Panc1 (cell line): ENCODE measurements at places on chromosomes 1 and 21. TPM values are rescaled to one million over a fixed set of nuclear protein-coding genes. Genes with fewer than 3 reads are reported as not detected.

DNA sequence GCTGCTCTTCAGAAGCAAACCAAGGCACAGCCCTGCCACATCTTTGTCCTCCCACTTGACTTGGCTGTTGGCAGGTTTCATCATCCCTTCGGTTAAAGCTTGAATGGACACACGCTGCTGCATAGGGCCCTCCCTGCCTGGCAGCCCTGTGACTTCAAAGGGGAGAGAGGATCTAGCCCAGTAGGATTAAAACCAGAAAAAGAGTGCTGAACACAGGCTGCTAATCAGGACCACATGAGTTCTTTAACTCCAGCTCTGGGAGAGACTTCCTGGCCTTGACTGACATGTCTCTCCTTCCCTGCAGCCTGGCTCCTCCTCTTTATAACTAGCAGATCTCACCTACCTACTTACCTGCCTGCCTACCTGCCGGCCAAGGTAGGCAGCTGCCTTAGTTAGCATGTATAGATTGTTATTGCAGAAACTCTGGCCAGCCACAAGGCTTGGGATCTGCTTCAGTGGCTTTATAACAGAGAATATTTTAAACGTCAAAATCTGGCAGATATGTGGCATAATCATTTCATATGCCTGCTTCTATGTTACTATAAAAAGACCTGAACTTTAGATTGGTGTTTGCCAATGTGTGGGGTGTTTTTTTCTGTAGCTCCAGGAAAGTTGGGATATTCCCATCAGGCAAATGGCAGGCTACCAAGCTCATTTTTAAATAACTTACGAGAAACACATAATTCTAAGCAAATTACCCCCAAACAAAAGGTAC lies 49.4 kb downstream of the ERG start:
- H3K27ac ChIP-seq, result no peak overlapping the region
- no peaks in the 10 kb centered on the region; the same call in none of the 2 replicates for H3K27me3 ChIP-seq
- H3K4me1 ChIP-seq, result no peaks in the 10 kb centered on the region
- no peaks in the 10 kb centered on the region for H3K36me3 ChIP-seq
- no peak overlapping the region for H3K4me3 ChIP-seq

GRCh38 chr1:58764294-58764978 lies 19.4 kb downstream of the JUN start:
- DNase-seq, result no peak
- H3K4me1 ChIP-seq, result no peaks in the 10 kb centered on the region
- H3K4me3 ChIP-seq, result 0 out of 2 replicates have a peak overlapping the region, but pooled peaks have one; percentile 8
- no peaks in the 10 kb centered on the region for H3K27me3 ChIP-seq
- no peaks in the 10 kb centered on the region for H3K36me3 ChIP-seq

VAV3 gene
- total RNA-seq, result 0.23 TPM

GRCh38 chr1:215004121-215004827 lies 78.3 kb upstream of the KCNK2 start:
- H3K27ac ChIP-seq, result no peak overlapping the region
- no peaks in the 10 kb centered on the region for H3K4me1 ChIP-seq
- no peaks in the 10 kb centered on the region for H3K27me3 ChIP-seq
- H3K36me3 ChIP-seq, result no peaks in the 10 kb centered on the region
- DNase-seq, result no peak

RUNX3 gene
- total RNA-seq, result 0.10 TPM

DNA sequence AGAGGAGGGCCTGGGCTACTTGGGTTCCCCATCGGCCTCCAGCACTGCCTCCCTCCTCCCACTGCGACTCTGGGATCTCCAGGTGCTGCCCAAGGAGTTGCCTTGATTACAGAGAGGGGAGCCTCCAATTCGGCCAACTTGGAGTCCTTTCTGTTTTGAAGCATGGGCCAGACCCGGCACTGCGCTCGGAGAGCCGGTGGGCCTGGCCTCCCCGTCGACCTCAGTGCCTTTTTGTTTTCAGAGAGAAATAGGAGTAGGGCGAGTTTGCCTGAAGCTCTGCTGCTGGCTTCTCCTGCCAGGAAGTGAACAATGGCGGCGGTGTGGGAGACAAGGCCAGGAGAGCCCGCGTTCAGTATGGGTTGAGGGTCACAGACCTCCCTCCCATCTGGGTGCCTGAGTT lies 24.4 kb downstream of the EIF2D start:
- H3K36me3 ChIP-seq, result 0 out of 2 replicates have a peak, but pooled peaks cover 2% of the 10 kb centered on the region
- DNase-seq, result no peak
- H3K4me3 ChIP-seq, result no peak overlapping the region
- H3K27me3 ChIP-seq, result no peaks in the 10 kb centered on the region
- H3K4me1 ChIP-seq, result no peaks in the 10 kb centered on the region

DNA sequence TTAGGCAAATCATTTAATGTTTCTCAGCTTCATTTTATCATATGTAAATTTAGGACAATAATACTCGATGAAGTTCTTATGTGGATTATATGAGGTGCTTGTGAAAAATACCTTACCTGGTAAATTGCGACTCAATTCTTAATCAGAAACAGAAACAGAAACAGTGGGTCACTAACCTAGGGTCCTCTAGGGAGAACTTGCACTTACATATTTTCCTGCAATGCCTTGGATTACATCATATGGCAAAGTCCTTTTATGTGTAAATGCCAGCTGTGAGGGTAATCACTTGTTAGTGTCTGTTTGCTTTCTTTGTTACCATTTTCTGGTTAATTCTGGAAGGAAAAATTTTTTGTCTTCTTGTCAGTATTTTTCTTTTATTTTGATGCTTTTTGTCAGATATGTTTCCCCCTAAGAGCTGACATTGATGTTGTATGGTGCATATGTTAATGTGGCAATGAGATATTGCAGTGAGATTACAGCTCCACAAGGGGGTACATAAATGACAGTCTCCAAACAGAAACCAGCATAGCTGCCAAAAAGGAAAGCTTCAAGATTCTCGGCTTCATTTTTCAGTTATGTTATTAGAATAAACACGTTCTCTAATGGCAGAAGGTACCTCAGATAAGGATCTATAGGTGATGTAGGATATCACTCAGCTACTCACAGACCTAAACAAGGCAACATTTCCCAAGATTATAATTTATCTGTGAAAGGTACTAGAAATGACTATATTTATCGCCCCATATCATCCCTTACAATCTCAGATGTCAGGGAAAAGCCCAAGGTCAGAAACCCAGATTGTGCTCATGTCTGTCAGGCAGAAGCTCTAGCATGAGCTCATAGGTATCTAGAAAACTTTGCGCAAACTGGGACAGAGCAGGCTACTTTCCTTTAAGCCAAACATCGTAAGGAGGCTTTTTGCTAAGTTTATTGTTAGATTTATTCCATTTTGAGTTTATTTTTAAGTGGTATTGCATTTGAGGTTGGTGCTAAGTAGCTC lies 119.9 kb downstream of the FASLG start:
- peaks cover 2% of the 10 kb centered on the region for H3K27me3 ChIP-seq
- no peak overlapping the region for H3K27ac ChIP-seq
- no peak for DNase-seq
- no peaks in the 10 kb centered on the region for H3K4me1 ChIP-seq
- no peaks in the 10 kb centered on the region for H3K36me3 ChIP-seq
- H3K4me3 ChIP-seq, result no peak overlapping the region

DNA sequence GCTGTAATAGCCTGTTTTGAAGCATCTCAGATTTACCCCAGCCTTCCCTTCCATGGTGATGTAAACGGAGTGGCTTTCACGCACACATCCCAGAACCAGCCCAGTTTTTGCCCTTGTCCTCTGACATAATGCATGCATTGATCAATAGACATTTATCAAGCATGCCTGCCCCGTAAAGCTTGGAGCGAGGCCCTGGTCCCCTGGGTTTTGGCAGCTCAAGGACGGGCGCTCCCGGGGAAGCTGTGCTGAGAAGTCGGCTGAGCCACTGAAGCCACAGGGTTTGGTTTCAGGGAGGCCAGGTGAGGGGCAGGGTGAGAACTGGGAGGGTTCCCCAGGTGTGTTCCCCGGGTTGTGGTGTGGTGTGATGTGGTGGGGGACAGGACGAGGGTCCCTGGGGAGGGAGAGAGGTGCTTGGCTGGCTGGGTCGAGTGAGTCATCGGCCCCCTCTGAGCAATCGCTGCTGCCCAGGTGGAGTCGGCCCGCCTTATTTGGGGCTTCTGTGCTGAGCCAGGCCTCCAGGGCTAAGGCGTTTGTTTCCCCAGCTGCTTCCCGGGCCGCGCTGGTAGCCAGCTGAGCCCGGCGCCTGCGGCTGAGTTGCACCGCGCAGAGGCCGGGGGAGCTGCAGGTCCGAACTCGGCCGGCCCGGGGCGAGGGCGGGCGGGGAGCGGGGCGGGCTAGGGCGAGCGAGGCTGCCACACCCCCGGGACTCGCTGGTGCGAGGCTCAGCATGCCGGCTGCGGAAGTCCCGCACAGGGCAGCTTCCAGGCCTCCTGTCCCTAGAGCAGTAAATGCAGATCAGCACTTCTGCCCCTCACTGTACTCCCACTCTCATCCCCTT lies 23.6 kb downstream of the ATP2B4 start:
- no peak for DNase-seq
- H3K27me3 ChIP-seq, result no peaks in the 10 kb centered on the region
- H3K4me3 ChIP-seq, result peak overlapping the region; percentile 38
- no peak overlapping the region for H3K27ac ChIP-seq
- no peaks in the 10 kb centered on the region for H3K36me3 ChIP-seq

PCAT6 gene
- total RNA-seq, result 2.2 TPM

DNA sequence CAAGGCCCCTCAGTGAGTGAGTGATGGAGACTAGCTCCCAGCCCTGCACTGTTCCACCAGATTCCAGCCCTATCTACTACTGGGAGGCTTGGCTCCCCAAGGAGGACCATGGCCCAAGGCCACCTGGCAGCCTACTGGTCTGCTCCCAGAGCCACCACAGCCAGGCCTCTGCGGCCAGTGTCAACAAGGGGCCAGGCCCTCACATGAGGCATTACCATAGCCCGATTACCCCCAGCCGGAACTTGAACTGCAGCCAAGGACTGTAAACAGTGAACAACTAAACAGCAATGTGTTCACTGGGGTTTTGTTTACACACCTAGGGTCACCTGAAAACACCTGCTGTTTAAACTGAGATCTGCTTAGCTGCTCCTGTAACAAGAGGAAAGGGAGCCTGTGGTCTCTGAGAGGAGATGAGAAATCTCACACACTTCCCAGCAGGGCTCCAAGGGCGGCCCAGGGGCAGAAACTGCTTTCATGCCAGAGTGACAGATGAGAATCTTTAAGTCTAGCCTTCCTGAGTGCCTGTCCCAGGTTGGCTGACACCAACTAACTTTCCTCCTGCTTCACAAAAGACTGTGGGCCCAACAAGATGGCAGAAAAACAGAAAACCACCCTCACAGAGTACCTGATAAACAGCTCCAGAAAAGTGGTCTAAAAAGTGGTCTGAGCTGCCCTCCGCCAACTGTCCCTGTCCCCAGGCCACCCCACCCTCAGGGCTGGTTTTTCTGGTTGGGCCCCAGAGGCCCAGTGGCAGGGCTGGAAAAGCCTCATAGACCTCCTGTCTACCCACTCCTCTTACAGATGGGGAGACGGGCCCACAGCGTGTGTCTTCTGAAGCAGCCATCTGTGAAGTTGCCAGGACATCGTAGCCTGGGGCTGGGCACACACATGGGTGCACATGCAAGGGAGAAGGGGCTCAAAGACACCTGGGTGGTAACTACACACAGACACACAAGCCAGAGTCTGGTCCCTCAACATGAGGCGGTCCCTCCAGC lies 28.8 kb downstream of the MEF2D start:
- DNase-seq, result no peak
- no peak overlapping the region for H3K27ac ChIP-seq
- no peak overlapping the region for H3K4me3 ChIP-seq
- no peaks in the 10 kb centered on the region for H3K27me3 ChIP-seq

DNA sequence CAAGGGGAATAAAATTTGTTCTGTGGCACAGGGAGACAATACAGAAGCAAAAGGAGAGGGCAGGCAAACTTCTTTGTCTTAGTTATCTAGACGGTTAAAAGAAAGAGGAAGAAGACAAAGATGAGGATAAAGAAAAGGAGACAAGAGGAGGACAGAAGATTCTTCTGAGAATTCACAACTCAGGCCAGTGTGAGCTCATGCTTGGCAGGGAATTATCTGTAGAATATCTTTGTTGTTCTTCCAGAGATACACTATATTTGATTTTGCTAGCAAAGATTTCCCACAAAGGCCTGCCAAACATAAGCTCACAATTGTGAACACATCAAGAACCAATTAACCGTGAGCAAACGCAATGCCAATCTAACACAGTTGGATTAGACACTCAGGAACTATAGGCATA lies 21.4 kb downstream of the SLC16A1 start:
- no peak overlapping the region for H3K4me3 ChIP-seq
- H3K27ac ChIP-seq, result no peak overlapping the region; the same call in 1 of the 2 replicates
- peaks cover 6% of the 10 kb centered on the region for H3K4me1 ChIP-seq
- no peaks in the 10 kb centered on the region for H3K27me3 ChIP-seq

NFASC gene
- 16.9 TPM for total RNA-seq

DNA sequence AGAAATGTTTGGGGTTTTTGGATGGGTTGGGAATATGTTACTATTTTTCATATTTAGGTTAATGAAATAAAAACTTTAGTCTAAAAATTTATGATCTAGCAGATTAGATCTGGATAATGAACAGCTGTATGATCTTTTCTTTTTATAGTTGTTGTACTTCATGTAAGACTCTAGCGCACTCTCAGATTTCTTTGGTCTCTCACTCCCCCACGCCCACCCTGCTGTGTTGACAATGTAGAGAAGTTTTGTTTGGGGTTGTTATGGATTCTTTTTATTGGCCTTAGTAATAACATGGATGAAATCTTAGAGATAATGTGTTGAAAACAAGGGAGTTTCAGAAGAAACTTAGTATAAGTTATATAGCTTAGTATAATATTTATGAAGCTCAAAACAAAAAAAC lies 5.5 kb downstream of the KLF18 start:
- H3K27me3 ChIP-seq, result no peaks in the 10 kb centered on the region
- no peak for DNase-seq
- no peak overlapping the region for H3K4me3 ChIP-seq

DNA sequence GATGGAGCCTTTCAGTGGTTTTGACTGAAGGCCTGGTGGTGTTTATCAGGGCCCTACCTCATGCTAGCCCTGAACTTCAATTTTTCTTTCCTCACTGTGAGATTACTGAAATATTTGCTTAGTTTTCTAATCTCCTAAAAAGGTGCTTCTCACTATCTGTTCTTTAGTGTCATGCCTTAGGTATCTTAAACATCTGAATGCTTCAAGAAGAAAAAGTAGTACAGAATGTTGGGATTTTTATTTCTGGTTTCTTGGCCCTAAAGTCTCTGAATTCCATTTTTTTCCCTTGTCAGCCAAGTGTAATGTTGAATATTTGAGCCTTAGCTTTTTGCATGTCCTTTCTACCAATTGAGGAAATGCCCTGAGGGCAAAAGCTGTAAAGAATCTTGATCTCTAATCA lies 47.9 kb upstream of the PRKACB start:
- no peak for DNase-seq
- H3K27me3 ChIP-seq, result no peaks in the 10 kb centered on the region
- no peak overlapping the region for H3K27ac ChIP-seq

FRRS1 gene
- total RNA-seq, result 1.2 TPM

- no peak overlapping the region for H3K4me3 ChIP-seq
- peaks cover 21% of the 10 kb centered on the region for H3K4me1 ChIP-seq
Observed at GRCh38 chr1:10692401-10693021, 103.9 kb downstream of the CASZ1 start.
